ENCODE measurements at places on chromosomes 2 and 18. TPM values are rescaled to one million over a fixed set of nuclear protein-coding genes. Genes with fewer than 3 reads are reported as not detected.

DNA sequence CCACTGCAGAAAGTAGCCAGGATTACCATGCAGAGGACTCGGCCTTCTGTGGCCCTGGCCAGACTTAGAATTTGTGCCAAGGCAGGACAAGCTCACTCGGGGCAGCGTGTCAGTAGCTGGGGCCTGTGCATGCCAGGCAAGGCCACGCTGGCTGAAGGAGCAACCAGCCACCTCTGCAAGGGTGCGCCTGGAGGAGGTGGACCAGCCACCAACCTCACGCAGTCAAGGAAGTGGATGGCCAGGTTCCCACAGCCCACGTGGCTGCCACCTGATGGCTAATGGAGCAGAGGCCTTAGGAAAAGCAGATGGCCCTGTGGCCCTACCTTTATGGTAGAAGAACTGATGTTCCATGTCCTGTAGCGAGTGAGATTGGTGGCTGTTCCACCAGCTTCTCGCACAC, 107.9 kb downstream of the CCDC74A start:
- no peak for DNase-seq
- H3K27ac ChIP-seq = no peak overlapping the region
- H3K4me1 ChIP-seq = no peaks in the 10 kb centered on the region
- no peaks in the 10 kb centered on the region for H3K27me3 ChIP-seq
- no peak overlapping the region for H3K4me3 ChIP-seq

DNA sequence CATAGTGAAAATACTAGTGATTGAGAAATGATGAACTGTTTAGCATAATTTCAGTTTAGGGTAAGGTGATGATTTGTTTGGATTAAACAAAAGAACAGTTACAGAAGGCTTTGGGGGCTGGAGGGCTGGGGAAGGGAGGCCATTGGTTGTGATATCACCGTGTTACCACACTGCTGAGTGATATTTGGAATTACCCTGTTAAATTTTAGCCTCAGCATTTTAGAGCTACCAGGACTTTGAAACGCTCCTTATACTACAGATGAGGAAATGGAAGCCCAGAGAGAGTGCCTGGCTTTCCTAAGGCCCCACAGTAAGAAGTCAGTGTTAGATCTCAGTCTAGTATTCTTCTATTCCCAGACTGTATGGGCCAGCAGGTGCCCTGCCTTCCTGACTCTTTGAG, 15.6 kb downstream of the ARHGEF33 start:
- H3K27ac ChIP-seq = no peak overlapping the region
- no peaks in the 10 kb centered on the region for H3K4me1 ChIP-seq
- no peaks in the 10 kb centered on the region for H3K27me3 ChIP-seq

DNA sequence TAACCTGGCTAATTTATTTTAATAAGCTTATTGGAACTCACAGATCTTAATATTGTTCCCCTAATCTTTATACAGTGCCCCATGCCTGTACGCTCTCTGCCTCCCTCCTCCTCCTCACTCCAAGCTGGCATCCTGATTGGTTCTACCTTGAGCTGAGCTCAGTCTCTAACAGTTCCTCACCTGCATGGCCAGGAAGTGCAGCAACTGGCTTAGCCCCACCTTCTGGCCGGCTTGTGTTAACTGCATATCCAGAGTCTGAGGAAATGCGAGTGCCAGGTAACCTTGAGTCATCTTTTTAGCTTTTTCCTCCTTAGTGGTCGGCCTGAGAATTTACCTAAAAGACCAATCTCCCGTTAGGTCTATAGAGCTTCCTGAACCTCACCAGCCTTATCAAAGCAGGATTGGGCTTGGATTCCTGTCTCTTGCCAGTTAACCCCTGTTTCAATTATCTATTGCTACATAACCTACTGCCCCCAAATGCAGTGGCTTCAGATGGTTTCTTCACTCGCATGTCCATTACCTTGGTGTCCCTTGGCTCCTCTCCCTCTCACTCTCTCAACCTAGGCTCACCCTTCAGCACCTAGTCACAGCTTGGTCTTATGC, 89.5 kb upstream of the STK39 start:
- DNase-seq = peak; percentile 62
- H3K36me3 ChIP-seq = no peaks in the 10 kb centered on the region
- H3K4me1 ChIP-seq = no peaks in the 10 kb centered on the region
- no peak overlapping the region for H3K27ac ChIP-seq
- H3K27me3 ChIP-seq = no peaks in the 10 kb centered on the region

DNA sequence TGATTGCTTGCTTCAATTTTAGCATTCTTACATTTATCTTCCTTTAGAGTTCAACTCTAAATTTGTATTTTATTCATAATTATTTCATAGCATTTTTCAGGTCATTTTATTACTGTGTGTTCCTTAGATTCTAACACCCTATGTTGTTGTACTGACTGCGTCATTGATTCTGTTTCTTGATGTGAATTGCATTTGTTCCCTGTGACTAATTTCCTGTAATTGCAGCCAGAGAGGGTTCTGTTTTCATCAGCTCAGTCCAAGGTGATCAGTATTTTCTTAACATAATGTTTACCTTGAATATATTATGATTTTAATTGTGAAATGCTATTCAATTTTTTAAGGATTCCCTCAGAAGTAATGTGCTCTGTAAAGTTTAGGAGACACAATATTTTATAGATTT, 970.2 kb upstream of the PIK3C3 start:
- H3K4me3 ChIP-seq = no peak overlapping the region
- DNase-seq = no peak
- H3K36me3 ChIP-seq = no peaks in the 10 kb centered on the region
- H3K27me3 ChIP-seq = no peaks in the 10 kb centered on the region
- H3K27ac ChIP-seq = no peak overlapping the region

GRCh38 chr2:239598011-239598731, 197.4 kb upstream of the HDAC4 start:
- H3K4me3 ChIP-seq = no peak overlapping the region
- H3K27me3 ChIP-seq = no peaks in the 10 kb centered on the region
- DNase-seq = peak; percentile 39
- H3K4me1 ChIP-seq = no peaks in the 10 kb centered on the region

TUBA3E gene
- total RNA-seq = not detected

SLC16A14 gene
- 2.1 TPM for total RNA-seq

DBI gene
- total RNA-seq = 202 TPM

UGT1A8 gene
- not detected for total RNA-seq
